ENCODE measurements at places on chromosomes 16 and 17.

GRCh38 chr17:73591296-73592078 lies 52.8 kb downstream of the SDK2 start:
- DNase-seq, result no peak

DNA sequence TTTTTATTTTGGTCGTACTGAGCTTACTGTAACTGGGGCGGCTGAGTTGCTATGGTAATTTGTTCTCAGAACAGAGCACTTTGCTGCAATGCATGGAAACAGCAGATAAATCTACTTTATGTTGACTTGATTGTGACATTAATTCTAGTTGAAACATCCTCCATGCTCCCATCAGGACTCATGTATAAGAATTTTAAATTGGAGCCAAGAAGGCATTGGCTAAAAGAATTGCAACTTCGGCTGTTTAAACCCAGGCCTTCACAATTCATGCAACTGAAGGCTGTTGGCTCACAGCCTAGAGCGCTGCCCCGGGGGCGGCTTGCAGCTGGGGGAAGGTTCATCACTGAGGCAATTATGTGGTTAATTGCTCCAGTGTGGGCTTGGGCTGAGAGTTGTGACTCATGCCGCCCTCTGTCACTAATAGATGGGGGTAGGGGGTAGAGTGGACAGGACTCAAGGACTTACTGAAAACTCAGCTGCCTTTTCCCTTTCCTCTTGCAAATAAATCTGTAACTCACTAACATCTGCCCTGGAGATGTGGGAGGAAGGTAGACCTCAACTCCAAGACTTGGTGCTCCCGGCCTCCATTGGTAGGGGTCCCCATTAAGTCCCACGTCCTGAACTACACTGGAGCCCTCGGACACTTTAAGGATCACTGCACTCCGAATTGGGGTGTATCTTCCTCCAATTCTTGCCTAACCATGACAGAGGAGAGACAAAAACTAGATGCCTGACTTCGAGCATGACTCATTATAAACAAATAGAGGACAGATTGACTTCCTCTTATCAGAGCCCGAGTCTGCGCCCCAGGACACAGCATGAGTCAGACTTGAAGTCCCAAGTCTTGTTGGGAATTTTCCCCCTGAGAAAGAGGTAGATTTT lies 37.5 kb downstream of the ERCC4 start:
- DNase-seq, result peak; percentile 28

GRCh38 chr16:2858245-2859025 lies 465 bp upstream of the PRSS22 start:
- no peak for DNase-seq

DNA sequence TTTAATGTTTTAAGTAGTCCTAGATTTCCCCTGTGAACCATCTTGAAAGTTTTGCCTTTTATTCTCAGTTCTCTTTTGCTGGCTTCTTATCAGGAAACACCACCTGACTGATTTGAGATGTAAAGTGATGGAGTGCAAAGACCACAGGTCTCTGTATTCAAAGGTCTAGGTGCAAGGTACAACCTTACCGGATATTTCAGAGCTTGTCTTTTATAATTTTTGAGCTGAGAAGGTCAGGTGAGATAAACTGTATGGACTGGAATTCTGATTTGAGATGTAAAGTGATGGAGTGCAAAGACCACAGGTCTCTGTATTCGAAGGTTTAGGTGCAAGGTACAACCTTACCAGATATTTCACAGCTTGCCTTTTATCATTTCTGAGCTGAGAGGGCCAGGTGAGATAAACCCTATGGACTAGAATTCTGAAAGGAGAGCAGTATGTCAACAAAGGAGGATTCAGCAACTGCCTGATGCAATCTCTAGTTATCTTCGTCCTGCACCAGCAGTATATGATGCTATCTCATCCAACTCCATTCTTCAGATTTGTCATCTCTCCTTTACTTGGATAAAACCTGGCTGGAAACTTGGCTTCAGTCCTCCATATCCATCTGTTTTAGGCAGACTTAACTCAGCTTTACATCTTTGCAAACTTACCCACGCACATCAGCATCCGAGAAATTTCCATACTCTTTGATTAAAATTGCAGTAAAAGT lies 64.3 kb downstream of the CENPV start:
- no peak for DNase-seq

GRCh38 chr17:83187782-83188311 lies 108.4 kb downstream of the METRNL start:
- no peak for DNase-seq

DNA sequence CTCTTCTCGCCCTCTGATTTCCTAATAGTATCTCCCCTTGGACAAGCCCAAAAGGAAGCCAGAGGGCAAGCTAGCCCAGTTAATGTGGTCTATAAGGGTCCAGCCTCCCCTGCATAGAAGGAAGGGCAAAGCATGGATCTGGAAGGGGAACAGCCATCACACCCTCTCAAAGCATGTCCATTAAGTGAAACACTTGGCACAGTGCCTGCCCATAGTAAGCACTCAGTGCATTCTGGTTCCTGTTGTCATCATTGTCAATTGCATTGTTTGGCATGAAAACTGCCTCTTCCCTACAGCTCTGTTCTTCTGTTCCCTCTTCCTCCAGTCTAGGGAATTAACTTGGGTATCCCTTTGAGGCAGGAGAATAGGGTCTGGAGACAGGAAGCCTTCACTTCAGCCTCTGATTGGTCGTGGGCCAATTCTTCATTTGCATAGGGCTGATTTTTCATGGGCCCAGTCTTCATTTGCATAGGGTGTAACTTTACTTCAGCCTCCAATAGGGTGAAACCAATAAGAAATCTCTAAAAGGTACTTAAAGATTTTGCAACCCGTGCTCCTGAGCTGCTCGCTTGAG lies 81.4 kb downstream of the C17orf67 start:
- DNase-seq, result peak; percentile 8

DNA sequence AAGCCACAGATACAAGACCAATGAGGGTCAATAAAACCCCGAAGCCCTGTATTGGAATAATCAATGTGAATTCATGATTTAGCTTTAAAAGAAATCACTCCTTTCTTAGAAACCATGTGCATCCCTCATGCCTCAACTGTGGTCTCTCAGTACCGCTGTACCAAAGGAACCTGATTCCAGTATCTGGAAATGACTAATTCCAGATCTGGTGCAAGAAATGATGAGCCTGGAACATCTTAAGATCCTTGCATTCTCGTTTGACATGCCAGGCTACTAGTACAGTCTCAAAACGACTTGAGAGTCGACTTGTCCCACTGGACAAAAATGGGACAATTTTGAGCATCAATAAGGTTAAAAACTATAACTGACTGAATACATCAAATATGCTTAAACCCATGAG lies 21.2 kb downstream of the USP31 start:
- DNase-seq, result no peak

DNA sequence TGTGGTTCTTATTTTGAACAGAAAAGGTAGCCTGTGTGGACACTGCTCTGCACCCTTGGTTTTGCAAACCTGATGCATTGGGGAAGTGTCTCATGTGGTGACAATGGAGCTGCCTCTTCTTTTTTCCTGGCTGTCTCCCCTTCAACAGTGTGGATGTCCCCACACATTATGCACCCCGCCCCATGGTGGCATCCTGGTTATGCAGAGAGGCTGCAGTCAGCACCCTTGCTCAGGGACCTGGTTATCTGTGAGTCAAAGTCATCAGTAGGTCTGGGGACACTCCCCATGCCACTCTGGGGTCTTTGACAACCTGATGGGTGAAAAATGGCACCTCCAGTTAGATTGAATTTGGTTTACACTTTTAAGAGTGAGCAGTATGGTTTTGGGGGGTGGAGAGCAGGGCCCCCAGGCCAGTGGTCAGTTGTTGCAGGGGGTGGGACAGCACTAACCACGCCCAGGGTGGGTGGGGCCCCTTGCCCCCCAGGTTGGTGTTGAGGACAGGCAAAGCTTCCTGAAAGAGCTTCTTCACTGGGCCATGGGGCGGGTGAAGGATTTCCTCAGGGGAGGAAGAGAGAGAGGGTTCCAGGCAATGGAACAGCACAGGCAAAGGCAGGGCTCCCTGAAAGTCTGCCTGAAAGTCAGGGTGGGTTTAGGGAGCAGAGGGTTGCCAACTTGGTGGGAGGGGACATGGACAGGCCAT lies 24.6 kb upstream of the KCNJ12 start:
- DNase-seq, result no peak

DNA sequence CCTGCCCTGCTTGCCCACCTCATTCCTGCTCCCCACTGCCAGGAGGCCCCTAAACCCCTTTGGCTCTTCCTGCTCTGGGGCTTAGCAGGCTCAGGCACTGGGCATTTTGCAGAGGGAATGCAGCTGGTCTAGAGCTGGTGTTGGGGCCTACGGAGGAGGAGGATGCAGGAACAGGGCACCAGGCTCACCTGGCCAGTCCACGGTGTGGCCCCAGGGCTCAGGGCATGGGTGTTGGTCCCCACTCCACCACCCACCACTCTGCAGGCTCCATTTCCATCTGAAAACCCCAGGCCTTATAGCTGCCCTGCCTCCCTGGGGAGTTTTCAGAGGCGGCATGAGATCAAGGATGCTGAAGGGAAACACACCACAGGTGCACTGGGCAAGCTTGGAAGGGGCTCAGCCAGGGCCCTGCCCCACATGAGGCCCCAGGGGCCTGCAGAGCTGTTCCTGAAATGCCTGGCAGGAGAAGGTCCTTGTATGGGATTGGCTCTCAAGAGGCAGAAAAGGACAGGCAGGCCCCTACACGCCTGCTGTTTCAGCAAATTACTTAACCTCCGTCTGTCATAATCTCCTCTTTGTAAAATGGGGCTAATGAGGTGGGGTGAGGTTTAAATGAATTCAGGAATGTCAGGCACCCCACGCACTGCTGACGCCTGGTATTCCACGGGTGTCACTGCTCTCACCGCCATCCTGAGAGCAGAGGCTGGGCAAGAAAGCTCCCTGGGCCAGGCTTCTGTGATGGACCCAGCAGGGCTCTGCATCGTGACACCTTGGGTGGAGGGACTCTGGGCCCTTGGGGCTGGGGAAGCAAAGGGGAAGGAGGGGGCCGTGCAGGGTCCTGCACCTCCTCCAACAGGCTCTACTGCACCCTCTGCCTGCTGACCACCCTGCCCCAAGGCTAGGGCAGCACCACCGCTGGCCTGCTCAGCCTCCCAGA lies 9.3 kb downstream of the SLC47A2 start:
- DNase-seq, result peak; percentile 71

GRCh38 chr16:85335584-85336491 lies 223.6 kb upstream of the CIBAR2 start:
- no peak for DNase-seq

DNA sequence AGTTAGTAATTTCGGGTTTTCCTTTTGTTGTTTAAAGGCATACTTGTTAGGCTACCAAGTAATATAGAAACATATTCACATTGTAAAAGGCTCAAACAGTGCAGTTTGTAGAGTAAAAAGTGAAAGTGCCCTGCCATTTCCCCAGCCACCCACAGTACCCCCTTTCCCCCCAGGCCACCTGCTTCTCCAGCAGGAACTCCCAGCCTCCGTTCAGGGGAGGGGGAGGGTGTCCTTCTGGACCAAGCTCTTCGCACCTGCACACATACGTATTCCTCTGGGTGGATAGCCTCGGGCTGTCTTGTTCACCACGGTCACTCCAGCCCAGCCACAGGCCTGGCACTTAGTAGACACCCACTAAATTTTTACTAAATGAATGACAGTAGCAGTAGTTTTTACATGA lies 144.5 kb downstream of the CLEC16A start:
- DNase-seq, result no peak

DNA sequence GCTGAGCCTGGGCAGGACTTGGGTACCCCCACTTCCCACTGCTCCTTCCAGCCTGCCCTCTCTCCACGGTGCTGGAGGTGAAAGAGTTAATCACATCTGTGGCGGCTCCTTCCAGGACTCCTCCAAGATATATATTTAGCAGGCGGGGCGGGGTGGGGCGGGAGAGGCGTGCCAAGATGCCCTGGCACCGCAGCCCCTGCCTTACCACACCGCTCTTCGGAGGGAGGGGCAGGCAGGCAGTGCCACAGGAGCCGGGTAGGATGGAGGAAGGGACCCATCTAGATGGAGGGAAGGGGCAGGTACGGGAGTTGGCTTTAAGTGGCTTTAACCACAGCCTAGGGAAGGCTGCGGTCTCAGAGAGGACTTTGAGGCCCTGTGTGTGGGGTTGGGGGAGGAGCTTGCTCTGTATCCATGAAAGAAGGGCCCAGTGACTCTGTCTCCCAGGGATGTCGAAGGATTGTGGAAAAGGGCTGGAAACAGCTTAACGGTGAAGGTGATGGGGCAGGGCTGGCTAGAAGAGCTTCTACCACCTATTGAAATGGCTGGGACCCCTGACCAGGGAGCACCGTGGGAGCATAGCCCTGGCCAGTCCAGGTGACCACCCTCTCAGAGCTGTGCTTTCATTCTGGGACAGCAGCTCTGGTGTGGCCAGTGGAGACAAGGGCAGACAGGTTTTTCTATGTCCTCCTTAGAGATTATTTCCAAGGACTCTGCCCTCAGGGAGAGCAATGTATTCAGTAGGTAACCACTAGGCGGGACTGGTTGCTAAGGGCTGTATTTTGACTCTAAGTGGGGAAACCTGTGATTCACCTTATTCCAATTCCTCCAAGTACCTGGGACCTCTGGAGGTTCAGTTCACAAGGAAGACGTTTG lies 13.0 kb downstream of the GPR142 start:
- DNase-seq, result peak; percentile 37

GRCh38 chr17:64245218-64246145 lies 17.6 kb downstream of the TEX2 start:
- DNase-seq, result no peak

- no peak for DNase-seq
These were observed 51.9 kb upstream of the HLF start for GRCh38 chr17:55212880-55213279.

DNA sequence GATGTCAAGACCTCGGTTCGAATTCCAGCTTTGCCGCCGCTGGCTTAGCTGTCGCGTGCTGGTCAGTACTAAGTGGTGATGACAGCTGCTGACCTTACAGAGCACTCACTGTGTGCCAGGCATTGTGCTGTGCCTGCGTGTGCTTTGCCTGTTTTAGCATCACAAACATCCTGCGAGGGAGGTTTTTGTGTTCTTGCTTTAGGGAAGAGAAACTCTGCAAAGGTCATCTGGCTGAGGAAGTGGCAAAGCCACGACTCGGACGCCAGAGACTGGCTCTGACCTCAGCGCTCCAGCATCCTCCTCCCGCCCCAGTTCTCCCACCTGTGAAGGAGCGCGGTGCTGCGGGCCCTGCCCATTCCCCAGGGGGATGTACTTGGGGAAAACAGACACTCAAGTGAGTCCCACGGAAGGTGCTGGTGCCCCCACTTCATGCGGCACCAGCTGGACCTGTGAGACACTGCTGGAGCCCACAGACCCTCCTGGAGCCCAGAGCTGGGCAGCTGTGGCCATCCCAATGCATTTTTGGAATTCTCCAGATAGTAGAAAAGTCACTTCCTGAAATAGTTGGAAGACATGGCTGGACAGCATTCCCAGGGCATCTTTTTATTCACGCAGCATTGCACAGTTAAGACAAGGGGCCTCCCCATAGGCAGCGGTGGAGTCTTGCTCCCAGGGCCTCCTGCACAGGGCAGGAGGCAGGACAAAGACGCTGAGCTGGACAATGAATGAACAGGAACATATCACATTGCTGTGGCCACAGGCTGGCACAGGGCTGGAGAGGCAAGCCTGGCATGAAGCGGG lies 20.0 kb upstream of the HERPUD1 start:
- peak; percentile 44 for DNase-seq

DNA sequence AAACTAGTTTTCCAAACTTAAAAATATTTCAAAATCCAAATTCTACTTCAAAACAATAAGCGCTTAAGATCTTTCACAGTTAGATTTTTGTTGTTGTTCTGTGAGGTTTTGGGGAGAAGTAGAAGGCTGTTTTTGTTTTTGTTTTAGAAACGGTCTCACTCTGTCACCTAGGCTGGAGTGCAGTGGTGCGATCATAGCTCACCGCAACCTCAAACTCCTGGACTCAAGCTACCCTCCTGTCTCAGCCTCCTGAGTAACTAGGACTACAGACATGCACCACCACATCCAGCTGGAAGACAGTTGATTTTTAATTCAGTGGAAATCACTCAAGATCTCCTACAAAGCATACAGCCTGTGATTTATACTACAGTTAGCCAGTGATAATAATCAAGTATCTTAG lies 2.7 kb downstream of the SHCBP1 start:
- no peak for DNase-seq
